Esophagus muscularis mucosa (tissue), 4 donors: ENCODE measurements at places on chromosomes 2 and 18. TPM values are rescaled to one million over a fixed set of nuclear protein-coding genes. Genes with fewer than 3 reads are reported as not detected.

GRCh38 chr2:104849618-104850141 is 4.2 kb upstream of the POU3F3 start:
- peak; percentile 70 for DNase-seq

DNA sequence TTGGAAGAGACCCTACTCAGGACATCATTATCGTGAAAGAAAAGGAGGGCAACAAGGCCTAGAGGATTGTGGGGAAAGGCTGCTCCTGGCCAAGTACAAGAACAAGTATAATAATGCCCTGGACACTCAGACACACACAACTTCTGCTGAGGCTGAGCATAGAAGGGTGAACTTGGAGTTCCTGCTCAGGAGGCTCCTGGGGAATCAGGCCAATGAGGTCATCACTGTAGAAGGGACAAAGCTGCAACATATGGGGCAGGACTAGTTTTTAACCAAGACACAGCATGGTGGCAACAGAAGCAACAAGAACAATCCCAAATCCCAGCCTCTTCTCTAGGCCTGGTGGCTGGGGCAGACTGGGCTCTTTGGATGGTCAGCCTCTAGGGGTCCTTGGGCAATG is 102.6 kb downstream of the POLR1A start:
- DNase-seq, result no peak

- DNase-seq, result no peak
Measured at GRCh38 chr18:595571-595970, 1.2 kb upstream of the CLUL1 start.

SH3BP4 gene
- 25.3 TPM for total RNA-seq

DNA sequence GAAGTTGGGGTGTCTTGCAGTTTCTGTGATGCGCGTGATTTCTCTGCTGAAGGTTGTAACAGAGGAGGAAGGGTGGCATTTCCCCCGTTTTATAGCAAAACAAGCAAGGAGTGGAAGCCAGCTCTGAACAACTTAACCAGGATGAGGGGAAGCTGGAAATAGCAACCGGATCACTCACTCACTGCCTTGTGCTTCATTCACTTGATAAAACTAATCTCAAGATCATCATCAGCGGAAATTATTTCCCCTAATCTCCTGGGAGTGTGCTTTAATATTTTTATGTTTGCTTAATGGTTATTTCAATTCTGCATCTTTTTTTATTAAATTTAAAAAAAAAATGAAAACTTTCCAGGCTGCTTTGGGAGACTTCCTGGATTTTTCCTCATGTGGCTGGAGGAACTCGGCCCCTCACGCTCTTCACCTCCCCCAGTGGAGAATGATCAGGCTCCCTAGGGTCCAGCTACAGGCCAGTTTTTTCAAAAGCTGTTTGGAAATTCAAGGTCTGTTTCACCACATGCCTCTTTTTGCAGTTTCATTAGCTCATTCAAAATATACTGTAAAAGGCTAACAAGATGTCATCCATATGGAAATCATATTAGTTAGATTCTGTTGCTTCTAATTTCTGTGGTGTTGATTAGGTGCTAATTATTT is 31.7 kb downstream of the CABLES1 start:
- DNase-seq, result no peak
